ENCODE measurements at places on chromosomes 3 and 15. TPM values are rescaled to one million over a fixed set of nuclear protein-coding genes. Genes with fewer than 3 reads are reported as not detected.

HRH1 gene
- polyA plus RNA-seq = 3.7 TPM

GOLGA8R gene
- 0.56 TPM for polyA plus RNA-seq

TTLL13 gene
- 0.24 TPM for polyA plus RNA-seq

DNA sequence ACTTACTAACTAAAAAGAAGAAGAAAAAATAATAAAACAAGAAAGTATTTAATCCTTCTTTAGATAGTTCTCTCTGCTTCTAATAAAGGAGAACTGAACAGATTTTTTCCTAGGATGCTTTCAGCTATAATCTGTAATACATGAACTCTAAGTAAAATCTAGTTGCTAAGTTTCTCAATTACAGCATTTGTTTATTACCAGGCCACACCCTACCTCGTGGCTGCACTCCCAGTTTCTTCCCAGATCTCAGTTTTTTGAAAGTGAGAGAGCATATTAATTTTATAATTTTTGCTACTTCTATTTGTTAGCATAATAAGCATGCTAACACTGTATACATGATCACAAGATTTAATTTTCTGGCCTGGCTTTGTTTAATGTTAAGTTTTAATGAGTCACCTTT, 258.3 kb downstream of the IL5RA start:
- DNase-seq = no peak

DNA sequence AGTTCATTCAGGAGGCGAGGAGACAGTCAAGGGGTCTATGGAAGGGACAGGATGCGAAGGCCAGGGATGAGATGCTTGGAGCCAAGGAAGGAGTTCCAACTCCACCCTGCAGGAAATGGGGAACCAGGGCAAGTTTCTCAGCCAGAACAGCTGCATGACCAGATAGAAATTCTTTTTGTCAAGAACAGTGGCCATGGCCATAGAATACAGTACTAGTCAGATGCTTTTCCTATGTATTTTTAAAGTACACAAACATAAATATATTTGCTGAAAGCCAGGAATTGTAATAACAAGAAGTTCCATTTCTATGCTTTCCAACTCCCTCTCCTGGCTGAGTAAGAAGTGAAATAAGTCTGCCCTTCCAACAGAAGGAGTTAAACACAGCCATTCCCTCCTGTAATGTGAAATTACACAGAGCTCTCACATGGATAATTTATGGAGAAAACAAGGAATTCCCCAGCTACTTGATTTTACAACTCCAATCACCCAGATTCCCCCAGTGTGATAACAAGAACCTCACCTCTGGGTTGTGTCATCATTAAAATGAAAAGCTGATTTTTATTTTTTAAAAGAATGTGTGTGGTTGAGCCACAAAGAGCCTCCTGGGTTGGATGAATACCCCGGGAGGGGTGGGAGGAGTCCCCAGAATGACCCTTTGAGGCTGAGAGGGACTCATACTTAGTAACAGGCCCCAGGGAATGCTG, 124.6 kb upstream of the ARHGEF3 start:
- no peak for DNase-seq

DNA sequence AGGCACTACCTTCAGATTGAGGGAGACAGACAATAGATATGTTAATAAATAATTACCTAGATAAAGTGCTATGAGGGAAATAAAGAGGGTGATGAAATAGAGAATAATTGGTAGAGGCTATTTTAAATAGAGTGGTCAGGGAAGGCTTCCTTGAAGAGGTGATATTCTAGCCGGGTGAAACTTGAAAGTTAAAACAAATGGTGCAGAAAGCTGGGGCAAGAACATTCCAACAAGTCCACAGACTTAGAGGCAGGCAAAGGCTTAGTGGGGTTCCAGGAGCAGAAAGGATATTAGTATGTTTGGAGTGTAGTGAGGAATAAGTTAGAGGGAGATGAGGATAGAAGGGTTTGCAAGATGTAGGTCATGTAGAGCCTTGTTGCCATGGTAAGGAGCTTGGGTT, 10.1 kb downstream of the HACD3 start:
- no peak for DNase-seq

DNA sequence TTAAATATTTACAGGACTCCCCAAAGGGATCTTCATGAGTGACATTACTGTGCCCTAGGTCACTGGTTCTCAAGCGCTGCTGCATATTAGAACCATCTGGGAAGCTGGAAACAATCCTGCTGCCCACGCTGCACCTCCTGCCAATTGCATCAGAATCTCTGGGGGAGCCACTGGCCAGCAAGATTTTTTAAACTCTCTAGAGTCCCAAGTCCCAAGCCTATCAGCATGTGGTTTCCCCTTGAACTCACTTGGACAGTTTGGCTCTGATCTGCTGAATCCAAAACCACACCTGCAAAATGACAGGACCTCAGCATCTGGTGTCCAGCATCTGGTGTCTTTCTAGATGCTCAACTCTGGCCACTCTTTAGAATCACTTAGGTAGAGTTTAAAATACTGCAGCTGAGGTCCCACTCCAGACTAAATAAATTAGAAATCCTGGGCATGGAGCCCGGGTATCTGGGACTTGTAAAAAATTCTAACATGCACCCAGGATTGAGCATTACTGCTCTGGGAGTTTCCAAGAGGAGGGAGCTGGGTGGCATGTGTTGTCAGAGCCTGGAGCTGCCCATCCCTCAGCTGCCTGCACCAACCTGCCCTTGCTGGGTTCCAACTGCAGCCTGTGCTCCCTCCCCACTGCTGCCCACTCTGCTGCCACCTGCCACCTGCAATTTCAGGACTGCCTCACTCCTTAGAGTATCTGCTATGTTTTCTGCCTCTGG, 311.3 kb downstream of the SLC9A9 start:
- no peak for DNase-seq

DNA sequence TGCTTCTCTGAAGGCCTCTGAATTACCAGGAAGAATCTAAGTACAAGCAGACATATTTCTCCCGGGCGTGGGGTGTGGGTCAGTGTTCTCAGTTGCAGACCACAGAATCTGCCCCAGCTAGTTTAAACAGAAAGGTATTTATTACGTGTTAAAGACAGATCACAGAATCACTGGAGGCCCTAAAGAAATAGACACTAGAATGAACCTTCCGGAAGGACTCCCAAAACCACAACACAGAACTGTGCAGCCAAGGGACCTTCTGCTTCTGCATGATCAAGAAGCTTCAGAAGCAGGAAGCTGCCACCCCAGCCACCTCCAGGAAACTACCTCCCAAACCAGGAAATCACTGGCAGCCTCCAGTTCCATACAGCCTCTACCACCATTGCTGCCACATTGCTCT, 32.7 kb upstream of the ZFAND6 start:
- no peak for DNase-seq

GRCh38 chr3:18917923-18918322, 230.4 kb upstream of the KCNH8 start:
- DNase-seq = no peak

- DNase-seq = no peak
Measured at GRCh38 chr3:89434621-89435380, 327.4 kb downstream of the EPHA3 start.

DNA sequence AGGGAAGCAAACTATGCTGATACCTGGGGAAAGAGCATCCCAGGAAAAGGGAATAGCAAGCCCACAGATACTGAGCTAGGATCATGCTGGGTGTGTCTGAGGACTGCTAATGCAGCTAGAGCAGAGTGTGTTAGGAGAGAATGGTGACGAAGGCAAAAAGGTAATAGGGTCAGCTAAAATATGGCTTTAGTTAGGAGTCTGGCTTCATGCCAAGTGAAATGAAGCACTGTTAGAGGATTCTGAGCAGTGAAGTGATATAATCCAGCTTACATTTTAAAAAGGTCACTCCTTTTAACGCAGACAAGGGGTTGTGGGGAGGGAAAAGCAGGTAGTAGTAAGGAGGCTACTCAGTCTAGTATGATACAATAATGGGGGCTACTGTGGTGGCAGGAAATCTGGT, 30.4 kb downstream of the SECISBP2L start:
- no peak for DNase-seq

DNA sequence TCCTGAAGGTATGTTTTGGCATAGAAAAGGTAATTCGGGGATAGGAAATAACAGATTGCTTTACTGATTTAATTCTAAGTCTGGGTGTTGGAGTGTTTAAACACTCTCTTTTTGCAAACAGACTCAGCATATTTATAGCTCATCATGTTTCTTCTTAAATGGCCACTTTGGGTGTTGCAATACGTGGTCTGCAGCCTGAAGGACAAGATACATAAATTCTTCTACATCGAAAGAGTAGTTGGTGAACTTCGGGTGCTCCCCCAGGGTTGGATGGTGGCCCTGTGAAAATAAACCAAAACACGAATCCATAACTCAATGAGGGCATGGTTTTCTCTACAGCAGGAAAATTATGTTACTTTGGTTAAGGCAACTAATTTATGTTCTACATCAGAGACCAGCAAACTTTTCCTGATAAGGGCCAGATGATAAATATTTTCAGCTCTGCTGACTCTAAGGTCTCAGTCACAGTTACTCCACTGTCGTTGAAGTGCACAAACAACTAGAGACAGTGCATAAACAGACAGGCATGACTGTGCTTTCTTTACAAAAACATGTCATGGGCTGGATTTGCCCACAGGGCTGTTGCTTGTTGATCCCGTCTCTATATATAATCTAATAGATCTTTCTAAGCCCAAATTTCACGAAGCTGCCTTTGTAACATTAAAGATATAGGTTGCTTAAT, 35.9 kb downstream of the EOGT start:
- no peak for DNase-seq

DNA sequence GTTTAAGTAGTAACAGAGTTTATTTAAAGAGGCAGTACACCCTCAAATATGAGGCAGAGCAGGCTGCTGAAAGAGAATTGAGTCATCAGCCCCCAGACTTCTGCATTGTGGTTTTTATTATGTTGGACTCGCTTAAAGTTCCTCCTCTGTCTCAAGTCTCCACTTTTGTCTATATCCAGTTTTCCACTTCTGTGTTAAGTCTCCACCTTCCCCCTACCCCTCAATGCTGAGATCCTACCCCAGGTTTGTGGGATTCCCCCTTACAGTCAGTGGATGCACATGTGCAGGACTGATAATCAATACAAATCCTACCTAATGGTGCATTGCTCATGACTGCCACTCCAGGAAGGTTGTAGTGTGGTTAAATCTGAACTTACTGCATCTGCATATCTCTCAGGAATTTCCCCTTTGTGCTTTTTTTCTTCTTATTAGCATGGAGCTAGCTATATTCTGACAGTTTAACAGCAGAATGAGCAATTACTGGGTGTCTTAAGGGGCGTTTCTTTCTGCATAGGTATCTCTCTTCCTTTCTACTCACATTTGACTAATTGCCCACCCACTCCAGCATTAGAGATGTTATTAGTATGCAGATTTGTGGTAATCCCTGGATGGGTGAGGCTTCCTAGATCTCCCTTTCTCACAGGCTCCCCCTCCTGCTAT, 11.9 kb upstream of the CD200R1L start:
- no peak for DNase-seq

DNA sequence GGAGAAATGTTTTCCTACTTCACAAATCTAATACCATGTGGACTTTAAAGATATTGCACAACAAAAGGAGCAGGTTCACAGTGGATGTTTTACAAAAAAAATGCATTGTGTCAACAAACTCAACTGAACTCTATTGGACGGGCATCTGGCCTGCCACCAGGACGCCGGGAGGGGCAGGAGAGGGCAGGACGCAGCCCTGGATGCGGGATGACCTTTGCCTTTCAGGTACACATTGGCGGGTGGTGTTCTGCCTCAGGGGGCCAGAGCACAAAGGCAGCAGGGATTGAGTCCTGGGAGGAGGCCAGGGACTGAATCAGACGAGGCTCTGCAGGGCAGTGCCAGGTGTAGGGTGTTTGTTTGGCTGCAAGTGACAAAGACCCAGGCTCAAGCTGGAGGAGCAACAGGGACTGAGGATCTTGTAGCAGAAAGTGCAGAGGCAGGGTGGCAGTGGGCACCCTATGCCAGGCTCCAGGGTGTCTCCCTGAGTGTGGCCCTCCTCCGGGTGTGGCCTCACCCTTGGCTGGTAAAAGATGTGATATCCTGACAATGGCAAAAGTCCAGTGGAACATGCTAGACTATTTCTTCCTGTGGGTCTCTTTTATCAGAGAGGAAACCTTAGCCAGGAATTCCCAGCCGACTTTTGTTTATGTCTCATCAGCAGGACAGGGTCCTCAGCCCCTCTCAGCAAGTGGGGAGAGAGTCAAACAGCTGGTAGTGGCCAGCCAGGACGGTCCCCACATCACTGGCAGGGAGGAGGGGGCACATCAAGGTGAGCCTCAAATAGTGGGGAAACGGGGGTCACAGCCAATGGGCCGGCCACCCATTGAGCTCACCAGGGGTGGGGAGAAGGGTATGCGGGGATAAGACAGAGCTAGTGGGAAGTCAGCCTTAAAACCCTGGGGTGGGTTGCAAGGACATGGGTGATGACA, 29.7 kb upstream of the KLF13 start:
- peak; percentile 93 for DNase-seq

GRCh38 chr3:132735589-132735988, 13.4 kb upstream of the NPHP3 start:
- no peak for DNase-seq

GRCh38 chr15:83320404-83320803, 35.9 kb upstream of the BNC1 start:
- no peak for DNase-seq

GRCh38 chr3:138781012-138781470, 53.7 kb downstream of the PIK3CB start:
- no peak for DNase-seq

DNA sequence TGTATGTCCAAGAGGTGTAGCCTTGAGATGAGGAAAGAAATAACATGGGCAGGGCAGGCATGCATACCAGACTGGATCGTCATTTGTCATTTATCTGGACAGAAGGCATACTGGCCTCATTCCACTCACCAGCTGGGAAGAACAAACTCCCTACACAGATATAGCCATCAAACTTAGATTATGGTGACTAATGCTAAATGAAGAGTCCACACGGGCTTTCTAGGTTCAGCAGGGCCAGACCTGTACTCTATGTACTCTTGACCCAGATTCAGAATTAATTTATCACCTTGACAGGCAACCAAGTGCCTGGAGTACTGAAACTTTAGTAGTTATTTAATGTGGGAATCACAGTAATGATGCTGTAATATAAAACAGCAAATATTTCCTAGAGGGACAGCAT, 164.3 kb upstream of the IL12A start:
- peak; percentile 88 for DNase-seq
